Fibroblast of skin of scalp (primary cell): ENCODE measurements at places on chromosomes 5 and 9.

DNA sequence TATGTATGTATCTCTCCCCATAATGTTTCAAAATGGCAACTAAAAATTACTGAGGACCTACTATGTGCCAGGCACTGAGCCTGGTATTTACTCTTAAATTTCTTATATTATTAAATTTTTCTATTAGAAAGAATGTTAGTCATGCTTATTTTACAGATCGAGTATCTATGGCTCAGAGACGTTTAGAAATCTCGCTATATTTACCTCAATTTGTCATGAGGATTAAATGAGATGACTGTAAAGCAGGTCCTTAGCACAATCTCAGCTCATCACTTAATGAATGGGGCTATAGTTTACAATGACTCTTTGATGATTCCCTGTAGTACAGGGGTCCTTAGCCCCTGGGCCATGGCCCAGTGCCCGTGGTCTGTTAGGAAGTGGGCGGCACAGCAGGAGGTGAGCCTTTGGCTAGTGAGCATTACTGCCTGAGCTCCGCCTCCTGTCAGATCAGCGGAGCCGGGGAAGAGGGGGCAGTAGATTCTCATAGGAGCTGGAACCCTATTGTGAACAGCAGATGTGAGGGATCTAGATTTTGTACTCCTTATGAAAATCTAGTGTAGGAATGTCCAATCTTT, 15.5 kb downstream of the ENC1 start:
- no peak for DNase-seq

GRCh38 chr9:106879439-106879882, 16.5 kb downstream of the ZNF462 start:
- DNase-seq = no peak

- no peak for DNase-seq
These were observed 10.3 kb downstream of the PCYOX1L start for GRCh38 chr5:149367972-149368645.

GRCh38 chr9:81717061-81717746, 27.9 kb upstream of the TLE1 start:
- no peak for DNase-seq

DNA sequence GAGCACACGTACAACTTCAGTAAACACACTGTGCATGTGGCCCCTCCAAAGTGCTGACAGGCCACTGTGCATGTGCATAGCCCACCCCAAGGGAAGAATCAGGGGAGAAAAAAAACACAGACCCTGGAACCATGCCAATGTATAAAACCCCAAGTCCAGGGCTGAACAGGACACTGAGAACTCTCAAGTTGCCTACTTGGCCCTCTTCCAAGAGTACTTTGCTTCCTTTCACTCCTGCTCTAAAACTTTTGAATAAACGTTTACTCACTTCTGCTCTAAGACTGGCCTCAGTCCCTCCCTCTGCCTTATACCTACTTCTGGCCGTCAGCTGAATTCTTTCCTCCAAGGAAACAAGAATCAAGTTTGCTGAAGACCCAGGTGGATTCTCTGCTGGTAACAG, 77.7 kb upstream of the NFIB start:
- no peak for DNase-seq

DNA sequence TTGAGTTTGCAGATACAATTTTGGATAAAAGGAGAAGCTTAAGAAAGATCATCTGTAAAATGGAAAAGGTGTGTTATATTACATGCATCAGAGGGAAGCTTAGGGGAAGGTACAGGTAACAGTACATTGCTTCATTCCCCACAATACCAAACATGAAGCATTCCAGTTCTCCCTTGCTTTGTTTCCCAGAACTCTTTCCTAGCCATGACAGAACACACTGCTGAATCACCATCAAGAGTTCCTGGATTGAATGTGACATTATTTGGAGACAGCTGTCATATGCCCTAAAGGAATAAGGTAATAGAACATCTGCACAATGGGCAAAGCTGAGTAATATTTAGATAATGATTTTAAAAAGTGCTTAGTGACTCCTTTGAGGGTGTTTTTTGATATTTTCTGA, 303.5 kb upstream of the ST8SIA4 start:
- DNase-seq = no peak

DNA sequence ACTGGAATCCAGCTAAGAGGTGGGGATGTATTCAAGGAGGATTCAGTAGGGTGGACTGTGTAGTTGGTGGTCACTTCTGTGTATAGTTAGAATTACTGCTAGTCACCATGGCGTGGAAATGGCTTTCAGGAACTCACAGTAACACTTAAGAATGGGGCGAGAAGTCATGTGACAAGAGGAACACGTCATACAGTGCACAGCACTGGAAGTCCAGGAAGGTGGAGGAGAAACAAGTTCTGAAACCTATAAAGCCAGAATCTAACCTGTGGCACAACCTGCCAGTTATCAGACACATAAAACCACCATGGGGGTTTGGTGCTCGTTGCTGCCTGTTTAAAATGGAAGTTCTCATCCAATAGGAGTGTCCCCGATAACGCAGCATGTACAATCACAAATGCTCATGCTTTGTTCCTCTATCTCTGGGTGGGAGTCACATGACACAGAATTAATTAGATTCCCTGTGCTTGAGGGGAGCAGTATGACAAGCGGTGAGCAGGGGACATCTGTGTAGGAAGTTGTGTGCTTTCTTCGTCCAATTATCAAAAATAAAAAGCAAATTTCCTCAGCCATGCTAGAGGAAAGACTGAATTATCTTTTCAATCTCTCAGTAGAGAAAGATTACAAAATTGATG, 193.0 kb downstream of the SPOCK1 start:
- DNase-seq = no peak

- no peak for DNase-seq
These were observed 293.9 kb upstream of the TARS1 start for GRCh38 chr5:33146881-33147280.

DNA sequence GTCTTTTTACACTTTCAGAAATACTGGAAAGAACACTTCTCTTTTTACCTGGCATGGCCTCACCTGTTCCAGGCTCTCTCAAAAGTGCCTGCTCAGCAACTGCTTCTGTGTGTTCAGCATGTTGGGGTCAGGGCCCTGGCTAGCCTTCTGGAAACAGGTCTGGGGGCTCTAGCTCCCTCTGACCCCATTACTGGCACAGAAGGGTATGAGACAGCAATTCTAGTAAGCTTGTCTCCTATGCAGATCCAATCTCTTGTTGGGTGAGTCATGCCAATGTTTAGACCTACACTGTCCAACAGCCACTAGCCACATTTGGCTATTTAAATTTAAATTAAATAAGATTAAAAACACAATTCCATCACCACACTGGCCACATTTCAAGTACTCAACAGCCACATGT, 80.8 kb downstream of the MAPKAP1 start:
- no peak for DNase-seq

DNA sequence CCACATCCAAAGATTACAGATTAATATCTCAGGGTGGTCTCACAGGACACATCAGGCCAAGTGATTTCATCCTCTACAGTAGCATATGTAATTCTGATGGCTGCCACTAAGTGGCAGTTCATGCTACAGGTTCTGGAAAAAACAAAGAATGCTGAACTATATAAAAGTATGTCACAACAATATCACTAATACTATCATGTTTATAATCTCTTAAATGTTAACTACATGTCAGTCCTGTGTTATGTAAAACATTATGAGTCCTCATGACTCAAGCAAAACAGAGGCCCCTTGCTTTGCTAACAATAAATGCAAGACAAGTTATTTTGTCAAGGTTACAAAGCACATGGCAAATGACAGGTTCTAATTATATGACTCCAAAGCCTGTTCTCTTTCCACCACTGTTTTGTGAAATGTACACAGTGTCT, 233.2 kb downstream of the FBXL17 start:
- DNase-seq = peak; percentile 29

GRCh38 chr9:78612091-78612490, 315.2 kb downstream of the PSAT1 start:
- DNase-seq = peak; percentile 85

- DNase-seq = no peak
These were observed 193.1 kb upstream of the PTGER4 start for GRCh38 chr5:40486437-40487275.

GRCh38 chr5:89615839-89616518, 733.0 kb upstream of the MEF2C start:
- DNase-seq = no peak

- no peak for DNase-seq
These were observed 12.0 kb downstream of the TTC1 start for GRCh38 chr5:160020964-160021363.

GRCh38 chr9:78014776-78015175, 16.8 kb downstream of the GNAQ start:
- DNase-seq = peak; percentile 71
